ENCODE measurements at places on chromosomes 12 and 14.

DNA sequence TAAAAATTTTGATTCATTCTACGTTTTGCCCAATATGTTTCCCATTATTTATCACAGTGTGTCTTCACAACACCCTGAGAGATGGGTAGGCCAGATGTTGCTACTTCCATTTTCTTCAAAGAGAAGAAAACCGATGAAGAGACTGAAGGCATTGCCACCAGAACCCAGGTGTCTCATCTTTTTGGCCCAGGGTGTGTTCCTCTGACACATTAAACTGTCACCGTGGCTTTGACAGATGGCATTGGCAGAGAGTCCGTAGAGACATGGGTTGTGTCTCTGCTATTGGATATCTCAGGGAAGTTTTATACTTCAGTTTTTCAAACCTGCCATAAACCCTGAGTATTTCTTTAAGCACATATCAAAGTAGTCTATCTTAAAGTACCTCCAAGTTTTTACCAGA lies 11.3 kb upstream of the NUDT4 start:
- DNase-seq: no peak

DNA sequence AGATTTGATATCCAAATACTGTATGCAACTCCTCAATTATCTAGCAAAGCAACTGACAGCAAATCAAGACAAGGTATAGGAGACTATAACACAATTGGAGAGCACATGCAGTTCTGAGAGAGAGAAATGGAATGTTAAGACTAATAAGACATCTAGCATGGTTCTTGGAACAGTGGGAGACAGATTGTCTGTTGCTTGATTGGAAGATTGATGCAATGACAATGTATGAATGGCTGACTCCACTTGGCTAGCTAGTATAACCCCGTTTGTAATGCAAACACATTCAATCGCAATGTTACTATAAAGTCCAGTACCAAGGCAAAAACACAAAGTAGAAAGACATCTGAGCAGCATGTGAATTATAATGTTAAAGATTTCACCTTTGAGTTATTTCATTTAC lies 179.3 kb downstream of the RPL10L start:
- no peak for DNase-seq

- DNase-seq: peak; percentile 23
Observed at GRCh38 chr14:76101391-76102379, 50.0 kb upstream of the GPATCH2L start.

GRCh38 chr12:127107744-127108143 lies 1159.2 kb upstream of the TMEM132C start:
- no peak for DNase-seq

DNA sequence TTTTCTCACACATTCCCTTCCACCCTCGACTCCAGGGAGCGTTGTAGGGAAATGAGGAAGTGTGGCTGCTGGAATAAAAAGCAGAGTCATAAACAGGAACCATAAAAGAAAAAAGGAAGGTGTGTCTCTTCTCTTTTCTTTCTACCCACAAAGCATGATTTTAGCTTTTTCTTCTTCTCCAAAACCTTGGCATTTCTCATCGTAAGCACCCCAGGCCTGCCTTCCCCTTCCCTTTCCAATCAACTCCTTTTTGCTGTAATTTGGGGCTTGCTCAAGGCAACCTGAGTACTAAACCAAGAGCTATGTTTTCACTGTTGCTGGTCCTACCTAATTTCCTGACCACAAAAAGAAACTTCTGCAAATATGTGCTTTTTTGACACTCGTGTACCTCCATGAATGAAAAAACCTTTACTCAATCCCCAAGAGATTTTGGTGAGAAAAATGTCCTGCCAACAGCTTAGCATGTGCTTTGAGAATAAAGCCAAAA lies 9.2 kb downstream of the PLBD1 start:
- DNase-seq: no peak

- peak; percentile 8 for DNase-seq
Observed at GRCh38 chr12:99130808-99131553, 485.9 kb downstream of the APAF1 start.

GRCh38 chr12:54363047-54363446 lies 1.2 kb downstream of the GPR84 start:
- DNase-seq: no peak

DNA sequence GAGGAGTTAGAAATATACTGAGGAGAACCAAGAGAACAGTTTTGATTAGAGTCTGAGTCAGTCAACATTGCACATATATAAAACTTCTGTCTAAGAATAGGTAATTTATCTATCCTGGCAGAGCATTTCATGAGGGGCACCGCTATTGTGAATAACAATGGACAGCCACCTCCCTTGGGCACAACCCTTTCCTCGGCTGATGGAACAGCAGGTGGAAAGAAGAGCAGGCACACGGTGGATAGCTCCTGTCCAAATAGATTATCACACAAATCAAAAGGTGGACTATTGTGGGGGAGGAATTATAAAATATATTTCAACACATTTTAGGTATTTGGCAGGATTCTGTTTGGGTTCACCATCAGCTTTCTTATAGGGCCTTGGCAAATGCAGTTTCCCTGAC lies 84.0 kb upstream of the PTPRB start:
- no peak for DNase-seq

- peak; percentile 92 for DNase-seq
Observed at GRCh38 chr14:68245146-68246073, 425.8 kb downstream of the RAD51B start.

GRCh38 chr12:17507336-17507735 lies 582.7 kb downstream of the RERGL start:
- no peak for DNase-seq

GRCh38 chr12:122732170-122732569 lies 1.5 kb upstream of the HCAR1 start:
- DNase-seq: no peak

- DNase-seq: no peak
Observed at GRCh38 chr12:131218026-131218922, 264.6 kb downstream of the ADGRD1 start.

- no peak for DNase-seq
Observed at GRCh38 chr12:71400481-71400880, 39.1 kb upstream of the LGR5 start.

DNA sequence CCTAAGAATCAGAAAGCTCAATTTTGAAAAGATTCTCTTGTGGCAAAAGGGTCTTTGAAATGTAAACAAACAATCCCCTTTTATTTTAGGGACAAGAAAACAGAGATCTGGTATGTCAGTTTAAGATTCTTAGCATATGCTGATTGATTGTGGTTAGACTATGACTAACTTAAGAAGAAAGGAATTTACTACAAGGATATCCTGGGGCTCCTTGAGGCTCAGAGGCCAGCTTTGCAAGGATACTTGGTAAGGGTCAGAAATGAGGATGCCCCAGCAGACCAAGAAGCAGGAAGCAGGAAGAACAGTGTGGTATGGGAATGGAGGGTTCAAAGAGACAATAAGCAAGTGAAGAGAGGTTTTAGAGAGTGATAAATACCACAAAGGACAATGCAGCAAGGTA lies 474.6 kb downstream of the ETNK1 start:
- no peak for DNase-seq

- peak; percentile 35 for DNase-seq
Observed at GRCh38 chr12:104426926-104427546, 29.7 kb upstream of the CHST11 start.

GRCh38 chr14:52012635-52013034 lies 23.3 kb downstream of the RTRAF start:
- peak; percentile 80 for DNase-seq

GRCh38 chr12:88575361-88575970 lies 4.8 kb downstream of the KITLG start:
- DNase-seq: no peak

DNA sequence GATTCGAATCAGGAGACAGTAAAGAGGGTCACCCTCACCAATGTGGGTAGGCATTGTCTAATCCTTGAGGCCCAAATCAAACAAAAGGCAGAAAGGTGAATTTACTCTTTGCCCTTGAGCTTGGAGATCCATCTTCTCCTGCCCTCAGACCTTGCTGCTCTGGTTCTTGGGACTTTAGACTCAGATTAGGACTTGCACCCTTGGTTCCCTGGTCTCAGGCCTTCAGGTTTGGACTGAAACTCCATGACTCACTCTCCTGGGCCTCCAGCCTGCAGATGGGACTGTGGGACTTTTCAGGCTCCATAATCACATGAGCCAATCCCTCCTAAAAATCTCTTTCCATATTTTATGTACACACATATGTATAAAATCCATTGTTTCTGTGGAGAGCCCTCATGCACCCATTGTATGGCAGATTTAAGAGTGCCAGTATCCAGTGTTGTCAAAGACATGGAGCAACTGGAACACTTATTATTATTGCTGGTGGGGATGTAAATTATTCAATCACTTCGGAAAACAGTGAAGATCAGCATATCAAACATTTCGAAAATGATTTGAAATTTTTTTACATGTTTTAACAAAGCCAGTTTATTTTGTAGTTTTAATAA lies 48.7 kb downstream of the EID3 start:
- DNase-seq: peak; percentile 60

DNA sequence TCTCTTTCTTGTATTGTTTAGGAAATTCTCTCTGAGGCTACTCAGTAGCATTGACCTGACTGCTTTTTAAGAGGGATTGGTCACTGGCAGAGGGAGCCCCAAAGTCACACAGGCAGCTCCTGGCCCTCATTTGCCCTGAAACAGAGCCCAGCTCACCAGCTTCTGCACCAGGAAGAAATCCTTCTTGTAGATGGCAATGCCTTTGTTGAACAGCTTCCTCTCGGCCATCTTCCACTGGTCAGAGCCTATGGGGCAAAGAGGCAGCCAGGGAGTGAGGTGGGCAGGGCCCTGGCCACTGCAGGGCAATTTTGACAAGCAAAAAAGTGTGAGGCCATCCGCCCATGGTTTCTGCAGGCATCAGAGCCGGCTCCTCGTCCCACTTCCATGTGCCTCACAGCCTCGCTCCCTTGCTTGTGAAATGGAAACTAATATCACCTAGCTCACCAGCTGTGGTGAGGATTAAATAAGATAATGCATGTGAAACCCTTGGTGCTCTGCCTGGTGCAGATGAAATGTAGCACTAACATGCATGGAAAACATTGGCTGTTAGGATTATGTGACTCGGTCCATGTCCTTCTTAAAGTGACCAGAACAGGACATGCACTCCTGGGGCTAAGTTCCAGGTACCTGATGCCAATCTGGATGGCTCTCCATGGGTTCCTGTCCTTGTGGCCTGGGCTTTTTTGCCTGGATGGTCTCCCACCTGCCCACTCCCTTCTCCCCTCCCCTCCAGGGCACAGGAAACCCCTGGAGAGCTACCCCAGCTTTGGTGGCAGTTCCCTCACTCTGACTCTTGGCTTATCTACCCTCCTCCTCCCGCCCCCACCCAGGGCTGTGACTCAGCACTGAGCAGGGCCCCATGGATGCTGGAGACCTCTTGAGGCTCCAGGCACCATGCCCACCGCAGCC lies 11.2 kb upstream of the PNMA1 start:
- DNase-seq: peak; percentile 53

GRCh38 chr12:113361574-113362370 lies 3.4 kb downstream of the PLBD2 start:
- no peak for DNase-seq

GRCh38 chr12:89971880-89972279 lies 263.2 kb upstream of the ATP2B1 start:
- DNase-seq: peak; percentile 93

- DNase-seq: no peak
Observed at GRCh38 chr14:51552275-51552674, 99.4 kb upstream of the FRMD6 start.

GRCh38 chr14:87901236-87901635 lies 91.7 kb downstream of the GALC start:
- DNase-seq: peak; percentile 10

GRCh38 chr12:89556976-89557375 lies 31.1 kb upstream of the POC1B start:
- no peak for DNase-seq

DNA sequence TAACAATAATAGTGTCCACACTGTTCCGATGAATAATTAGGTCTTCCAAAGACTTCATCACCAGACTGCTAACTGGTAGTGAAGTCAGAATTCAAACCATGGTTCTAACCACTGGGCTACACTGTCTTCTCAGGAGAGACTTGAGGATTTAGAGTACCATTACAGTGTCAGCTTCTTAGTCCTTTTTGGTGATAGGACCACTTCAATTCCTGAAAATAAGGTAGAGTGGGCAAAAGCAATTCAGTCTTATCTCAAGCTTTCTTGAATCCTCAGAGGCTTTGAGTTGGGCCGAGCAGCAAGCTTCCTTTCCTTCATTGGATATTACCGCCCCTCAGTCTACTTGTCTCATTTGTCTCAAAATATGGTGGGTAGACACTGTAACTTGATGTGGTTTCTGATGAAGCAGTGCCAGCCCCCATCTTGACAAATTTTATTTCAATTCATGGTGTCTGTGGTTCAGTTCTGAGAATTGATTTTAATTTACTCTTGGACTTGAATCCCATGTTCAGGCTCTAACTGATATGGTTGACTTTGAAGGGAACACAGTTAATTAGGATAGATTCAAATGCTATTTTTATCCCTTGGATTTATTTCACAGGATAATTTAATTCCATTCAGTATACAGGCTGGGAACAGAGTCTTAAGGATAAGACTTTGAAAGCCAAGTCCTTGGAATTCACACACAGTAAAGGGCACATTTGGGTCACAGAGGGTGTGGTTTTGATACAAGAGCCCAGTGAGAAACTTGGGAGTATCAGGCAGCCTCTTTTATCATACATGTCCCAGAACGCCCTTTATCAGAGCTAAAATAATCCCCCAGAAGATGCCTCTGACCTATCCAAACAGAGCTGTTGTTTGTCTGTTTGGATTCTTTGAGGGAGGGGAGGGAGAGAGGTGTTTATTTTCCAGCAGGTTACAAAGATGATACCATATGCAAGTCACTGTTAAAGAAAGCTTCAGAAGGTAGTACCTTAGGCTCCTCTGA lies 167.3 kb downstream of the PRKCH start:
- no peak for DNase-seq

- DNase-seq: no peak
Observed at GRCh38 chr12:69888901-69889300, 63.9 kb downstream of the MYRFL start.

GRCh38 chr12:114636723-114637480 lies 47.1 kb downstream of the TBX3 start:
- peak; percentile 26 for DNase-seq

Measured in fibroblast of pulmonary artery (primary cell).